Natural killer cell treated with Interleukin-12 subunit alpha and Interleukin-12 subunit beta and Interleukin-15 and Interleukin-18, amount 100 ng/mL, for 72 hours (primary cell): ENCODE measurements at places on chromosomes 16 and 17.
A peak's percentile ranks its signal among the peaks of the same experiment; 100 is the strongest.

DNA sequence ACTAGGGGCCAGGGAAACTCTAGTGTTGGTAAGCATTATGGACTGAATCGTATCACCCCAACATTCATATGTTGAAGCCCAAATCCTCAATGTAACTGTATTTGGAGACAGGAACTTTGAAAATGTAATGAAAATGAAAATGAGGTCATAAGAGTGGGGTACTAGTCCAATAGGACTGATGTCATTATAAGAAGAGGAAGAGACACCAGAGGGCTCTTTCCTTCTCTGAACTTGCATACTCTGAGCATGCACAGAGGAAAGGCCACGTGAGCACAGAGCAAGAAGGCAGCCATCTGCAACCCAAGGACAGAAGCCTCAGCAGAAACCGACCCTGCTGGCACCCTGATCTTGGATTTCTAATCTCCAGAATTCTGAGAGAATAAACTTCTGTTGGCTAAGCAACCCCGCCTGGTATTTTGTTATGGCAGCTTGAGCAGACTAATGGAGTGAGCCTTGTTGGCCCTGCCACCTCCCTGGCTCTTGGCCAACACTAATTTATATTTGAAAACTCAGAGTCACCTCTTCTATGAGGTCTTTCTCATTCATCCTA lies 273.4 kb downstream of the NTN1 start:
- DNase-seq, result no peak

DNA sequence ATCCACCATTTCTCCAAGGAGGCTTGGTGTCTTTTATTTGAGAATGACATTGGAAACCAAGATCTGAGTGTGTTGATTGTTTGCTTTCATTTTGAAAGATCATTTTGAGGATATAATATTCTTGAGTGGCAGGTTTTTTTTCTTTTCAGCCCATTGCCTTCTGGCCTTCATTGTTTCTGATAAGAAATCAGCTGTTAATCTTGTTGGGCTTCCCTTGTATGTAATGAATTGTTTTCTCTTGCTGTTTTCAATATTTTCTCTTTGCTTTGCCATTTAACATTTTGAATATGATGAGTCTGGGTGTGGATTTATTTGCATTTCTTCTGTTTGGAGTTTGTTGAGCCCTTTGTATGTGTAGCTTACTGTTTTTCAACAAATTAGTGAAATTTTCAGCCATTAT lies 22.0 kb downstream of the PRSS54 start:
- no peak for DNase-seq

DNA sequence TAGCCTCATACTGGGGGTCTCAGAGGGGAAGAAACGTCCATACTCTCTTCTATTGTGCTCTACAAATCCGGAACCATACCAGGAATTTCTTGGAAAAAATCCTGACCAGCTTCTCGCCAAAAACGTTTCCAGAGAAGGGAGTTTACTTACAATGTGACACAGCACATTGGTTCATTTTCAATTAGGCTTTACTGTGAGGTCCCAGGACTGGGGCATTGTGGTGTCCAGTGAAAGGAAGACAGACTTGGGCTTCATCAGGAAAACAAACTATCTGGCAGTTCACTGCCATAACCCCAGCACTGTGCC lies 14.7 kb downstream of the MPP2 start:
- DNase-seq, result no peak

GRCh38 chr16:14378131-14378551 lies 251.9 kb downstream of the PARN start:
- no peak for DNase-seq

- no peak for DNase-seq
Observed at GRCh38 chr16:71472051-71472450, 10.0 kb upstream of the ZNF23 start.

GRCh38 chr17:12089809-12090384 lies 69.2 kb downstream of the MAP2K4 start:
- DNase-seq, result no peak

GRCh38 chr16:75257886-75258806 lies 6.7 kb upstream of the BCAR1 start:
- no peak for DNase-seq

- DNase-seq, result no peak
Observed at GRCh38 chr16:78775161-78775561, 675.7 kb downstream of the WWOX start.

- DNase-seq, result no peak
Observed at GRCh38 chr17:31593806-31594205, 202.3 kb downstream of the RAB11FIP4 start.

DNA sequence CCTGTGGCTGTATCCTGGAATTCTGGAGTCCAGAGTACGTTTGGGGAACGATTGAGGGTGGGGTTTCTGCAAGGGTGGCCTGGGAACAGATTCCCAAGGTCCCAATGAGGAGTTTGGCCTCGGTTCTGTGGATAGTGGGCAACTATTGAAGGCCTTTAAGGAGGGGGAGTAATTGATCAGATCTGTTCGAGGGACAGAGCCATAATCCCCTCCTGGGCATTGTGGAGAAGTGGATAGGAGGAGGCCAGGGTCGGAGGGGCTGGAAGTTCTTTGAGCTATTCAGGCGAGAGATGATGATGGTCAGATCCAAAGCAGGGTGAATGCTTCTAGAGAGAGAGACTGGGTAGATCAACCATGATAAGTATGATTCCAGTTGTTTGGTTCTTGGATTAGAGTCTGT lies 173.4 kb downstream of the SNX29 start:
- no peak for DNase-seq

- DNase-seq, result peak; percentile 39
Observed at GRCh38 chr16:11398851-11399250, 53.6 kb downstream of the RMI2 start.

- no peak for DNase-seq
Observed at GRCh38 chr17:31394544-31394943, 3.1 kb downstream of the RAB11FIP4 start.

- DNase-seq, result no peak
Observed at GRCh38 chr17:79331492-79331891, 256.9 kb downstream of the ENGASE start.

DNA sequence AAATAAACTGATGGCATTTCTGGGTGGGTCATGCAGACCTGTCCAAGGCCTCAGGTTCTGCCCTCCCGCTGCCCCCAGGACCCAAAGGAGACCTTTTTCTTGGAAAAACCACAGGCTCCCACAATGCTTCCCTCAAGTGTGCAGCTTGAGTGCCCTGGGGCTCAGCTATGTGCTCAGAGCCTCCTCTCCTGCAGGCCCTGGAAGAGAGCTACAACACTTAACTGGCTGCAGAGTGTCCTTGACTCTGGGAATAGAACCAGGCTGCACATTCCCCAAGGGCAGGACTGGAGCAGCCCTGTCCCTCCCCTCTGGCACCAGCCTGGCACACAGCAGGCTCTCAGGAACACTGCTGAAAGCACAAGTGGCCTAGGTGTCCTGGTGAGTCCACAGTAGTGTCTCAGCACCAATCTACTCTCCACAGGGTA lies 4.8 kb upstream of the SREBF1 start:
- DNase-seq, result no peak

- DNase-seq, result no peak
Observed at GRCh38 chr16:68286153-68287074, 22.1 kb downstream of the SLC7A6 start.

- DNase-seq, result no peak
Observed at GRCh38 chr17:74201250-74201649, 2.2 kb upstream of the RPL38 start.

DNA sequence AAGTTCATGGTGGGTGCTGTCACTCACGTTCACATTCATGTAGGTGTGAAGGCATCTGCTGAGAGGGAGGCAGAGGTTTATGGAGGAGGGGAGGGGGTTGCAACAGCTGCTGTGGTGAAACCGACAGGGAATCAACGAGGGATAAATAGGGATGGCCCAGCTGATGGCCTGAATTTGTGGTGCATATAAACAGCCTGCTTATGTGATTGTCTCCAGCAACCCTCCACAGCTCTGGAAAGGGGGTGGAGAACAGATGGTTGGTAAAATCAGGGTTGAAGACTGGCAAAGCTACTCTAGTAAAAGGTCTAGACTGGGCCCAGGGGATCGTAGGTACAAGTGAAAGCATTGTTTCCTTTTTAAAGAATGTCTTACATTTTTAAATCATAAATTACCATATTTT lies 53.7 kb downstream of the IQCK start:
- no peak for DNase-seq

- no peak for DNase-seq
Observed at GRCh38 chr17:15942207-15942833, 2.6 kb upstream of the ADORA2B start.

DNA sequence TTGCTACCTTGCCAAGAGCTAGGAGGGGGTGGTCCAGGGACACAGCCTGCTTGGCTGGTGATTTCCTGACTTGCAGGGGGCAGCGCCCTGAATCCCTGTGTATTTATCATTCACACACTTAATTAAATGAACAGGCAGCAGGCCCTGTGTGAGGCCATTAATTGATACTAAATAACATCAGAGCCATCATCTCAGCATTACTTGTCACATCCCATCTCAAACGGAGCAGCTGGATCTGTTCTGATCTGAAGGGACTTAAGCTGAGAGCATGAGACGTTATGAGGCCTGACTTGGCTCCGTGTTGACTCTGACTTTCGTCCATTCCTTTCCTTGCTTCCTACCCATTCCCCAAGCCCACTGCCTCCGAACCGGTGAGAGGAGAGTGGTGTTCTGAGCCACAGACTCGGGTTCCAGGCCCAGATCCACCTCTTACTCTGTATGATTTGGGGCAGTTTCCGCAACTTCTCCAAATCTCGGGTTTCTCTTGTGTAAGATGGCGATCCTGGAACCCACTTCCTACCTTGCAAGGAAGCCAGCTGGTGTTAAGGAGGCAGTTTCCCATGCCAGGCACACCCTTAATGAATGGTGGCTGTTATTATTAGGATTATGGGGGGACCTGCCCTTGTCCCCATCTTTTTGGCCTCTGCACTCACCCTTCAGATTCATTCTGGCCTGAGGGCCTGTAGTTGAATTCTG lies 33.8 kb downstream of the CACNA1G start:
- no peak for DNase-seq

DNA sequence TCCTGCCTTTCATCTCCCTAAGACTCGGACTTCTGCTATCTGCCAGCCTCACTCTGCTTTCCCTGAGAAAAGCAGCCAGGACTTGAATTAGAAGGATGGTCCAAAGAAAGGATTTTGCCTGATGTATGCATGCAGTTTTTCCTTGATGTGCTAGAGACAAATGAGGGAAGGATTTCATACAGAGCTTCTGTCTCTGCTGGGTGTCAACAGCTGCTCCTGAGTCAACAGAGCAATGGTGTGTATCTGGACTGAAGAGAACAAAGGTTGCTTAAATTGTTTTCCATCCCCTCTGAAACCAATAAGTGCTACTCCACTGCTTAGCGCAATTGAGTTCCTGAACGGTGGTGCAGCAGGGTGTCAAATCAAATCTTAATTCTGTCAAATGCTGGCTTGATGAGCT lies 680.6 kb upstream of the C16orf82 start:
- DNase-seq, result no peak

GRCh38 chr16:6453742-6454141 lies 878.9 kb upstream of the RBFOX1 start:
- DNase-seq, result no peak

DNA sequence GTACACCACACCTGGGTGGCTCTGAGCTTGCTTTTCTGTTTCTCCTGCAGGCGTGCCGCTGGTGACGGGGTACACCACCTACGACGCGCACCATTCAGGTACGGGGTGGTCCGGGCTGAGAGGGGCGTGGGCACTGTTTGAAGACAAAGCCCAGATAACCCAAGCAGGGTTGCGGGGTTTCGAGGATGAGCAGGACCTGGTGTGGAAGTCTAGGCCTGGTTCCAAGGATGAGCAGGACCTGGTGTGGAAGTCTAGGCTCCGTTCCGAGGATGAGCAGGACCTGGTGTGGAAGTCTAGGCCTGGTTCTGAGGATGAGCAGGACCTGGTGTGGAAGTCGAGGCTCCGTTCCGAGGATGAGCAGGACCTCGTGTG lies 15.4 kb downstream of the IRF8 start:
- no peak for DNase-seq

- DNase-seq, result no peak
Observed at GRCh38 chr17:4853208-4853671, 20.1 kb downstream of the MINK1 start.

DNA sequence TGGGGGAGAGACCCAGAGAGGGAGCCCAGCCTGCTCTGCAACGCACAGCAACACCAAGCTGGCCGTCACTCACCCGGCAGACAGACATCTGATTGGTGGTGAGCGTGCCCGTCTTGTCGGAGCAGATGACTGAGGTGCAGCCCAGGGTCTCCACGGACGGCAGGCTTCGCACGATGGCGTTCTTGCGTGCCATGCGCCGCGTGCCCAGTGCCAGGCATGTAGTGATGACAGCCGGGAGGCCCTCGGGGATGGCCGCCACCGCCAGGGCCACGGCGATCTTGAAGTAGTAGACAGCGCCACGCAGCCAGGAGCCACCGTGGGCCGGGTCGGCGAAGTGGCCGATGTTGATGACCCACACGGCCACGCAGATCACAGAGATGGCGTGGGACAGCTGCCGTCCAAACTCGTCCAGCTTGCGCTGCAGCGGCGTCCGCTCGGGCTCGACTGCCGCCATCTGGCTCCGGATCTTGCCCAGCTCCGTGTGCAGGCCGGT lies 16.9 kb downstream of the ATP2A3 start:
- no peak for DNase-seq

- peak; percentile 42 for DNase-seq
Observed at GRCh38 chr16:85394456-85395206, 218.5 kb upstream of the GSE1 start.

GRCh38 chr16:6684076-6684673 lies 648.5 kb upstream of the RBFOX1 start:
- DNase-seq, result no peak

GRCh38 chr16:17018585-17018939 lies 452.2 kb downstream of the XYLT1 start:
- DNase-seq, result no peak

DNA sequence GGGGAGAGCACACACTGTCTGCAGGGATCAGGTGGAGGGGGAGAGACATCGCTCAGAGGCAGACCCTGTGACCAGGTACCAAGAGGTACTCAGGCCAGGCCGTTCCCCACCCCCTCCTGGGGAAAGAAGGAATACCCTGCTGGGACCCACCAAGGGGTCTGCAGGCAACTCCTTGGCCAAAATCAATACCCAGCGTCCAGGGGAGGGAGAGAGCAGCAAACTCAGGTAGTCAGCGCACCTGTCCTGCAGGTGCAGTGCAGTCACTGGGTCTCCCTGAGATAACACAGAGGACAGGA lies 57.5 kb upstream of the DOC2B start:
- no peak for DNase-seq

GRCh38 chr17:4845118-4845517 lies 12.0 kb downstream of the MINK1 start:
- DNase-seq, result no peak

GRCh38 chr16:89257281-89257731 lies 39.8 kb downstream of the ZNF778 start:
- no peak for DNase-seq
